ENCODE measurements at places on chromosomes 4 and X.

- no peak for DNase-seq
These were observed 39.0 kb downstream of the FRMD7 start for GRCh38 chrX:132088864-132089263.

DNA sequence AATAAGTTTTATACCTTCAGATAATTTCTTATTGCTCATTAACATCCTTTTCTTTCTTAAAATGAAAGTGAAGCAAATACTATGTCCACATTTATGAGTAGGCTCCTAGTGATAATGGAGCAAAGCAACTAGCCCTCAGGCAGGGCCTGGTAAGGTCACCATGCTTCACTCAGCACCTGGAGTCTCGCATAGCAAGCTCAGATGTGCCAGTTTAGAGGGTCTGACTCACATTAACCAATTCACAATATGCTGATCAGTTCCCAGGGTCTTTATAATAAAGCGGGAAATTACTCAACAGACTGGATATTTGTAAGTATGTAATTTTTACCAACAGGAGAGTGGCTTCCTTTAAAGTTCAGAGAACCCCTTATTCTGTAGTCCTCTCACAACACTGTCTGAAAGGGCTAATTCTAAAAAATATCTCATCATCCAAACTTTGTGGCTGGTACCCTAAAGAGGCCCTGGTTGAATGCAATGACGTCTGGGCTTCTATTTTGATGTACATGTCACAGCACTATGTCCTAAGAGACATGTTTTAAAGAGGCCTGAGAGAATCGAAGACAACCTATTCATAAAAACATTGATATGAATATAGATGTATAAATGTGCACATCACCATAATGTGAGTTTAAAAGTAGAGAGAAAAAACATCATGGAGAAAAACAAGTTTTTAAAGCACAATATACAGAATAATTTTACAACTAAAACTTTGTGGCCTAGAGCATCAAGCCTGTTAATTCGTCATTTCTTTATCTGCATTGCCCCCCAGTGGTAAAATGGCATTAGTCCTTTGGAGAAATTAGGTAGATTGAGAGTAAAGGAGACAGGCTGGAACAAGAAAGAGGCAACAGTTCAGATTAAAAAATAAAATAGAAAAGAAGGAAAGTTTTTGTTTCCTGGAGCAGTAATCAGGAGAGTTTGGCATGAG lies 44.3 kb downstream of the IL21 start:
- no peak for DNase-seq

DNA sequence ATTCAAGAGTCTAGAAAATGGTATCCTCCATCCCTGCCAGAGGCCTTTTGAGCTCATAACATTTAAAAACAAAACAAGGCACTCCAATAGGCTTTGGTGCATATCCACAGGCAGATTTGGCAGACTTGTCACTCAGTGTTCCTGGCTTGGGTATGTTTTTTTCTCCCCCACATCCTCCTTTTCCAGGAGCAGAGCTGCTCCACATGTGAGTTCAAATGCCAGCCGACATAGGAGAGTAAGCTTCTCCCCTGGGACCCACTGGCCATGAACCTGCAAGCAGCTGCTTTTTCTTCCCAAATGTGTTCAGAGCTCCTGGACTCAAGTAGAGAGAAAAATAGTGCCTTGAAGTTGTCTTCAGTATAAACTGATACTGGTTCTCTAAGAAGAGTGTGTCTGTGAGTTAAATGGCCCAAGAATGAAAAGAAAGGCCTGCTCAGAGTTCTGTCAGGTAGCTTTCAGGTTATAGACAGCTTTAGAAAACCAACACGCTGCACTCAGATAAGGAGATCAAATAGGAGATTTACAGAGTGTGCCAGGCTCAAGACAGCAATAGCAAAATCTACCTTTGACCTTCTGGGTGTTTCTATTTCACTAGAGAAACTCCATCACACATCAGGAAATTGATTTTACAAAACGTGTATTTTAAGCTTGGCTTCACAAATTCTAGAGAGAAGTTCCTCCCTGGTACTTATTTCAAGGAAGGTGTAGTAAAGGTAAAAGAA lies 162.5 kb upstream of the GALNT7 start:
- DNase-seq, result no peak

GRCh38 chr4:7206911-7207567 lies 14.7 kb downstream of the SORCS2 start:
- no peak for DNase-seq

GRCh38 chrX:9184211-9184610 lies 150.3 kb upstream of the FAM9B start:
- no peak for DNase-seq

GRCh38 chr4:128720270-128720669 lies 89.2 kb upstream of the JADE1 start:
- no peak for DNase-seq

Data from stimulated activated CD4-positive, alpha-beta T cell treated with anti-CD3 and anti-CD28 coated beads, Interleukin-1b, Interleukin-23, amount 100 ng/mL, for 24 hours (primary cell).